Stimulated activated CD4-positive, alpha-beta T cell treated with anti-CD3 and anti-CD28 coated beads, Interleukin-1b, Interleukin-23, amount 100 ng/mL, for 1 hour (primary cell): ENCODE measurements at places on chromosomes 4 and X.

DNA sequence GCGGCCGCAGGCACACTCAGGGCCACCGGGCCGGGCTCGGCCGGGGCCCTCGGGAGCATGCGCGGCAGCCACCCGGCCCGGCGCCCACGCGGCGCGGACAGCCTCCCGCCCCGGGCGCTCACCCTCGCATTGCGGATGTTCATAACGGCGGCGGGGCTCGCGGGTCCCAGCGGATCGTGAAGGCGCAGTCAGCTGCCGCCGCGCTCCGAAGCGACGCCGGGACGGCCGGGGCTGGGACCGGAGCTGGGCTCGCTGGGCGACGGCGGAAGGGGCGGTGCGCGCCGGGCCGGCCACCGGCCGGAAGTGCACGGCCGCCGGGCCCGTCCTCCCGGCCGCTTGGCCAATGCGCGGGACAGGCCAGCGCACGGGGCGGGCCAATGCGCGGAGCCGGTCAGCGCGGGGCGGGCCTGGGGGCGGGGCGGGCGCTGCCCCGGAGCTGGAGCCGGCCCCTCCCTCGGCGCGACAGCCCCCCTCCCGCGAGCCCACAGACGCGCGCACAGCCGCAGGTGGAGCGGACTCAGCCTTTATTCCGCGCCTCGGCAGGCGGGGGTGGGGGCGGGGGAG is at the start of gene NAA10:
Gene NAA10 (minus strand): TSS at position 276 of the 564 bp plus-strand sequence. CDS start 133 bp downstream, at position 143.
- DNase-seq = no peak

GRCh38 chr4:68907788-68908700 is 43.6 kb downstream of the UGT2A3 start:
- no peak for DNase-seq

DNA sequence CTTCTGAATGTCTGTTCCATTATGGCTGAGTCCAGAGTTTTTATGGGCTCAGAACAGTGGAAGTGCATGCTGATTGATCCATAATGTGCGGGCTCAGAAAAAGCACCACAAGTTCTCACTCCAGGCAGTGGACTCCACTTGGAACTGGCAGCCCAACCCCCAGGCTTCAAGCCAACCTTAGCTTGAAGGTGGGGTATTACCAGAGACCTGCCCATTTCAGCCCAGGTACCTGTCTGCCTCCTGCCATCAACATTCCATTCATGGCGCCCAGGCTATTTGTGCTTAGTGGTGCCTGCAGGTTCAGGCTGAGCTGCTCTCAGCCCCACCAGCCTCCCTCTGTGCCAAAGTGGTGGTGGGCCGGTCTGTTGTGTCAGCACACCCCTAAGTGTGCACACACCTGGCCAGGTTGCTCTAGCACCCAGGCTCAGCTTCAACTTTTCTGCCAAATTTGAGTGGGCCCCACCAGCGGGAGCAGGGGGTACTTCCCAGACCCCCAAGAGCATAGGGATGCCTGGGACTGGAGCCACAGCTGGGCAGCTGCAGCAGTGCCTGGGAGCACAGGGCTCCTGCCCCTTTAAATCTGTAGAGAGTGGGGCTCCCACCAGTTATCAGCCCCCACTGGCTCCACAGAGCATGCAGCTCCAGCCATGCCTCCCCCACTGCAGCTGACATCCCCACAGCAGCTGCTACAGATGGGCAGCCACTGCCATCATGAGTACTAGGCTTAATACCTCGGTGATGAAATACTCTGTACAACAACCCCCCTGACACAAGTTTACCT is 1025.3 kb downstream of the PCDH19 start:
- no peak for DNase-seq

DNA sequence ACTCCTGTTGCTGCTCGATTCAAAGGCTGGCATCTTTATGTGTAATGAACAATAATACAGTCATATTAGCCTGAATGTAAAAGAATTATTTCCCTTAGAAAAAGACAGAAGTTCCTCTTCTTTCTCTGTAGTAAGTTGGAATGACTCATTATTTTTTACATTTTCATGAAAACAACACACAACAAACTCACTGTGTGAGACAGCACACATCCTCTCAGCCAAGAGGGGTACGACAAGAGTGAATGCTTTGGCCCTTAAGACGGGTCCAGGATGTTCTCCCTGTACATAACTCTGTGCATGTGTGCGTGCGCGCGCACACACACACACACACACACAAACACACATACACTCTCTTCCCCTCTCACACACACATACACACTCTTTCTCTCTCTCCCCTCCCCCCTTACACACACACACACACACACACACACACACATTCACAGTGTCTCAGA is 72.8 kb downstream of the MANBA start:
- DNase-seq = no peak

DNA sequence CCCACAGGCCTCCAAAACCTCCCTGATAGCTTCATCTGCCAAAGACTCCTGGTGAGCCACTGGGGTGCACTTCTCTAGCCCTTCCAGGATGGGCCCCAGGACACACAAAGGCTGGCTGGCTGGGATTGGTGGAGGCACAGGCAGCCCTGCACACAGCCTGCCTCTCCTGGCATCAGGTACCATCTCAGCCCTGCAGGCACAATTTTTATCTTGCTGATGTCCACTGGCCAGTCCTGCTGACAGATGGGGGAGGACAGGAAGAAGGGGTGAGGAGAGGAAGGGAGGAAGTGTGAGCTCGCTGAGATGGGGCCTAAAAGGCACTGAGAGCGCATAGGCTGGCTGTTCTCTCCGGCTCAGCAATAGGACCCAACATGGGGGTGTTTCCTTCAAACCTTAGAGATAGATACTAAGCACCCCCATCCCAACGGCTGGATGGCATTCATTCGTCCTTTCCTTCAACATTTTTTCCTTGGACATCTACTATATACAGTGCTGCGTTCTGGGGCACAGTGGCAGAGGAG is 92.7 kb downstream of the PJA1 start:
- no peak for DNase-seq

GRCh38 chr4:56870946-56871345 is 36.8 kb upstream of the REST start:
- no peak for DNase-seq

DNA sequence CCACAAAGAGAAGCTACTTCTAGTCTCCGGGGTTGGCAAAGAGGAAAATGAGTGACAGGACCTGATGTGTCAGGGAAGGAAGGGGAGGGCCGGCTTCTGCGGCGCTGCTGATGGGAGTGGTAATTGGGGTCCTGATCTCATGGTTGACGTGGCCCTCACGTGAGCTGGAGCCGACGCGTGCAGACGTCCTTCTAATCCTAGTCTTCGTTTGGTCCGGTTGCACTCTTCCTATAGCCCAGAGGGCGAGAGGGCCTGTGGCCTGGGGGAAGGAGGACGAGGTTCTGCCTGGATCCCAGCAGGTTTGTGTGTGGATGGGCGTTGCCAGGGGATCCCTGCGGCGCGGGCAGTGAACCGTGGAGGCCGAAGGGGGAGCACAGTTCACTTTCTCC is at the start of gene ARMCX1:
Gene ARMCX1 (plus strand): TSS at position 186 of the 389 bp plus-strand sequence. CDS start 2,384 bp downstream, outside the sequence.
- DNase-seq = no peak

- no peak for DNase-seq
Observed at GRCh38 chr4:24849756-24850155, 54.4 kb downstream of the SOD3 start.

- DNase-seq = no peak
Observed at GRCh38 chr4:107618656-107619055, 101.4 kb downstream of the PAPSS1 start.

- DNase-seq = no peak
Observed at GRCh38 chr4:55635741-55636655, at the start of gene NMU. Gene NMU, minus strand, starts transcription at chr4:55636298. Its CDS starts 106 bp downstream, at chr4:55636192.

- DNase-seq = no peak
Observed at GRCh38 chr4:177313263-177313662, 3.6 kb downstream of the NEIL3 start.

- no peak for DNase-seq
Observed at GRCh38 chr4:185950891-185951290, 118.1 kb upstream of the TLR3 start.

DNA sequence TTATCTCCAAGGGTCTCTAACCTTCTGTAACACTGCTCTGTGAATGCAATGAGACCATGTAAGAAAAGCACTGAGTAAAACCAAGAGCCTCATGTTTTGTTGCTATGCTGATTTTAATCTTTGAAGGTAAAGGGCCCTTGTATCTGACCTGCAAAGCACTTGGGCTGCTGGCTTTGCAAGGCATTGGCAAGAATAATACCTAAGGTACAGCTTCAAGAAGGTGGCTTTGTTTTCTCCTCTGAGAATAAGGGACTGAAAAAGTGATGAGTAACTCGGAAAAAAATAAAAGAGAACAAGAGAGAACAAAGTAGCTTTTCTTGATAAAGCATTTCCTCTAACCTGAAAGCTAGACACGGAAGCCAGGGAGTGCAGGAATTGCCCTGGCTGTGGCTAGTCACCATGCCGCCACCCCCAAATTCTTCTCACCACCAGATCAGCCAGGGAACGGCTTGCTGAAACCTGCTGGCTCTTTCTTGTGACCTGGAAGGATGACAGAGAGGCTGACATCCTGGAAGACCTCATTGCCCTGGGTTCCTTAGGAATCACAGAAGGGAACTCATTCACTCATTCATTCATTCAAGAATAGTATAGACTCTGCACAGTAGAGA is 41.8 kb upstream of the HS3ST1 start:
- no peak for DNase-seq

DNA sequence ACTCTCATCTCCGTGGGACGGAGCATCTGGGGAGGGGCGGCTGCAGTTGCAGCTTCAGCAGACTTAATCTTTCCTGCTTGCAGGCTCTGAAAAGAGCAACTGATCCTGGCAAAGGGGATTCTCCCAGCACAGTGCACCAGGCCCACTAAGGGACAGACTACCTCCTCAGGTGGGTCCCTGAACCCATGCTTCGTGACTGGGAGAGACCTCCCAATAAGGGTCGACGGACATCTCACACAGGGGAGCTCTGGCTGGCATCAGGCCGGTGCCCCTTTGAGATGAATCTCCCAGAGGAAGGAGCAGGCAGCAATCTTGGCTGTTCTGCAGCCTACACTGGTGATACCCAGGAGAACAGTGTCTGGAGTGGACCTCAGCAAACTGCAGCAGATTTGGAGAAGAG is 303.3 kb upstream of the FGF16 start:
- DNase-seq = no peak

DNA sequence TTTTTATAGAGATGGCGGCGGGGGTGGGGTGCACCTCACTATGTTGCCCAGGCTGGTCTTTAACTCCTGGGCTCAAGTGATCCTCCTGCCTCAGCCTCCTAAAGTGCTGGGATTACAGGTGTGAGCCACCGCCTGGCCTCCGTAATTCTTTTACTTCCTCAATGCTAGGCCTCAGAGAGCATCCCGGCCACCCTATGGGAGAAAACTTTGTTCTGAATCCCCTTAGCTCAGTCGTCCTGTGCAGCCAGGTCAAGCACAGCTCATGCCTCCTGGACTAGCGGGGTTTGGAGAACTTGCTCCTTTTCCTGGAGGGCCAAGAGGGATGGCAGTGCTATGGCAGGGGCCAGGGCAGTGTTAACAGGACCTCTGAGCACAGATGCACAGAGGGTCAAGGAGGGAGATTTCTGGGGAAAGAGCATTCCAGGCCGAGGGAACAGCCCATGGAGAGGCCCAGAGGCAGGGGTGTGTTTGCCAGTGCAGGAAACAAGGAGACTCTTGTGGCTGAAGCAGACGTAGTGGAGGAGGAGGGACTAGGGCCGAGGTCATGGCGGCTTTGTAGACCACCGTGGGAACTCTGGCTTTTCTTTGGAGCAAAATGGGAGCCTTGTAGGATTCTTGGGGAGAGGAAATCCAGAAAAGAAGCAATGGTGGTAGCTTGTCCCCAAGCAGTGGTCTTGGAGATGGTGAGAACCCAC is 9.8 kb upstream of the TNIP2 start:
- DNase-seq = no peak

DNA sequence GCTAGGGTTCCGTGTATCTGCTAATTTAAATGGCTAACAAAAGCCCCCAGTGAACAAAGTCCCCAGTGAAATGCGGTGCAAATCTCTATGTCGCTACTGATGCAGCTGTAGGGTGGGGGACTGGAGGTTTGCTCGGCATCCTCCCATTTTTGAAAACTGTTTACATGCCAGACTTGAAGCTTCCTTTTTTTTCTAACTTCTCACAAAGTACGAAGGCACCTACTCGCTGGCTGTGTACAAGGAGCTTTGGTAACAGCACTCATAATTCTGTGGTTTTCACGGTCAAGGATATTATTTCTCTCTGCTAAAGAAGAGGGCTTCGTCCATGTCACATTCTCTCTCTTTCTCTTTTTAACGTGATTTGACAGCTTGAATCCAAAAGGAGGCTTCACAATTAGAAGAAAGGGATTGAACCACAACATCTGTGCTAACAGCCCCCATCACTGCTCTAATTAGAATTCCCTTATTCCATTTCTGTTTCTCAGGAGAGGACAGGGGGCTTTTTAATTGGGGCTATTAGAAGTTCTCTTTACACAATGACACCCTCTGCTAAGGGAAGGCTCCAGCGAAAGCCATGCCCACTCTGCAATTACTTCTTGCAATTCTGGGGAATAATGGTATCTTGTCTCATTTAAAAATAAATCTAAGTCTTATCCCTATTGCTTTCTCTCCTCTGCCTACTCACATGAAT is 46.7 kb downstream of the TMEM156 start:
- DNase-seq = no peak

GRCh38 chr4:42954963-42955669 is 62.6 kb downstream of the GRXCR1 start:
- no peak for DNase-seq

GRCh38 chr4:145132511-145133098 is 34.5 kb downstream of the ABCE1 start:
- no peak for DNase-seq

DNA sequence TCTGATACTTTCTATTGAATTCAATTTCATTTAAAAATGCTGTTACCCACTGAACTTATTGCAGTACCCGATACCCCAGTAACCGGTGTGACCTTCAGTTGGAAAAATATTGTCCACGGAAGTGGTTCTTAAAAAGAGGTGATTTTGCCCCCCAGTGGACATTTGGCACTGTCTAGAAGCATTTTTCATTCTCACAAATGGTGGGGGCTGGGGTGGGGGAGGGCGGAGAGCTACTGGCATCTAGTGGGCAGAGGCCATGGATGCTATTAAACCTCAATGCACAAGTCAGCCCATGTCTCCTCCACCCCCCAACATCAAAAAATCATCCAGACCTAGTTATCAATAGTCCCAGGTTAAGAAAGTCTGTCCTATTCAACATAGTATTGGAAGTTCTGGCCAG is 19.6 kb upstream of the CHM start:
- no peak for DNase-seq

GRCh38 chrX:72101597-72102037 is 30.1 kb downstream of the RTL5 start:
- DNase-seq = no peak

GRCh38 chr4:139670775-139671174 is 5.2 kb downstream of the MGST2 start:
- DNase-seq = no peak
